ENCODE measurements at places on chromosomes 1 and 21.

DNA sequence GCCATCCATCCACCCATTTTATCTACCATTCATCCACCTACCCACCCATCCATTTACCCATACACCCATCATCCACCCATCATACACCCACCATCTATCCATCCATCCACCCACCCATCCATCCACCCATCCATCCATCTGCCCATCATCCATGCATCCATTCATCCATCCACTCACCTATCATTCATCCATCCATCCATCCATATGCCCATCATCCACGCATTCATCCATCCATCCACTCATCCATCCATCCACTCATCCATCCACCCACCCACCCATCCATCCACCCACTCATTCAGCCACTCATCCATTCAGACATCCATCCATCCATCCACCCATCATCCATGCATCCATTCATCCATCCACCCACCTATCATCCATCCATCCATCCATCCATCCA is 31.9 kb upstream of the UTS2 start:
- no peak for DNase-seq

DNA sequence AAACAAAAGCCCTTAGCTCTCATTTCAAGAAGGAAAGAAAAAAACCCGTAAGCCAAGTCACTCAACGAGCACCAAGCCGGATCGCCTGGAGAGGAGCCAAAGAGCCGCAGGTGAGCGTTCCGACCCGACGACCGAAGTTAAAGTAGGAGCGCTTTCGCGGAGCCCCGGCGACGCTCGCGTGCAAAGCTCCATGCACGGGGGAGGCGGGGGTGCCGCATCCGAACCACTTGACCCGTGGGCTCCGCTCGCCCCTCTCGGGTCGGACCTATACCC is 382 bp downstream of the GPBP1L1 start:
- peak; percentile 61 for DNase-seq

GRCh38 chr21:45460611-45461368 is 55.8 kb downstream of the COL18A1 start:
- DNase-seq: no peak

GRCh38 chr1:1125945-1126344 is 10.1 kb upstream of the C1orf159 start:
- no peak for DNase-seq

DNA sequence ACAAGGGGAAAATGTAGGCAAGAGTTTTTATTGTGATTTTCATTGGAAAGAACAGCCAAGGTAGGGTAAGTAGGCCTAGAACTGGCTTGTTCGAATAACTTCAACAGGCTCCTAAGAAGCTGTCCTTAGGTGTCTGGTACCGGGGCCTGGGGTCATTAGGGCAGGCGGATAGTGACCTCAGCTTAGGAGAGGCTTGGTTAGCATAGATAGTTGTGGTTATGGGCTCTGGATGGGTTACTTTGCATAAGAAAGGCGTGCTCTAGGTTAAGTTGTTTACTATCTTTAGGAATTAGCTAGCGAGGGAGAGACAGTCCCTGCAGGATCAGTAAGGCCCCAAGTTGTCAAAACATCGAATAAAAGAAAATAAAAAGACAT is 20.7 kb upstream of the HPCAL4 start:
- DNase-seq: no peak

- DNase-seq: peak; percentile 61
Measured at GRCh38 chr1:84724128-84724860, 34.0 kb upstream of the SSX2IP start.

DNA sequence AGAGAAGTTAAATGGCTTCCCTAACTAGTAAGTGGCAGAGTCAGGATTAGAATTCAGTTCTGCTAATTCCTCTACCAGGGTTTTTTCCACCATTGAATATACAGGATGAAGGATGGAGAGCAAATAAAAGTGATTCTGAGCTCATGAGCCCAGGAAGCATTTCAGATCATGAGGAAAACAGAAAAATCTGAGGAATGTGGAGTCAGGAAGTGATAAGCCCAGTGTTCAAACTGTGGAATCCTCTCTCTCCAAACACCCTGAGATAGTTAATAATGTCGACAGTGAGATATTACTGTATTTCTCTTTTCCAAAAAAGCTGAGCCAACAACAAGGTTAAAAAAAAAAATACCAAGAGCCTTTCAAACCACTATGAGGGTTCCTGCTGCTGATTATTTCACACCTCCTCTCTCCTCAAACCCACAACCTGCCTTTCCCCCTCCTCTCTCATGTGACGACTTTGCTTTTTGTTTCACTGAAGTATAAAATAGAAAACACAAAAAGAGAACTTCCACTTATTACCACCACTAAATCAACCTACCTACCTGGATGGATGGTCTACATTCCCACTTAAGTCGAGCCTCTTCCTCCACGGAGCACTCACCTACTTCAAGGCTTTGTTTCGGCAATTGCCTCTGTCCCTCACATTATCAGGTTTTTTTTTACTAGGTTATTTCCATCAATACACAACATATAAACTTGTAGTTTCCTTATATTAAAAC is 8.9 kb downstream of the SLAMF1 start:
- peak; percentile 82 for DNase-seq

GRCh38 chr1:191851799-191852595 is 306.3 kb upstream of the RGS18 start:
- no peak for DNase-seq

DNA sequence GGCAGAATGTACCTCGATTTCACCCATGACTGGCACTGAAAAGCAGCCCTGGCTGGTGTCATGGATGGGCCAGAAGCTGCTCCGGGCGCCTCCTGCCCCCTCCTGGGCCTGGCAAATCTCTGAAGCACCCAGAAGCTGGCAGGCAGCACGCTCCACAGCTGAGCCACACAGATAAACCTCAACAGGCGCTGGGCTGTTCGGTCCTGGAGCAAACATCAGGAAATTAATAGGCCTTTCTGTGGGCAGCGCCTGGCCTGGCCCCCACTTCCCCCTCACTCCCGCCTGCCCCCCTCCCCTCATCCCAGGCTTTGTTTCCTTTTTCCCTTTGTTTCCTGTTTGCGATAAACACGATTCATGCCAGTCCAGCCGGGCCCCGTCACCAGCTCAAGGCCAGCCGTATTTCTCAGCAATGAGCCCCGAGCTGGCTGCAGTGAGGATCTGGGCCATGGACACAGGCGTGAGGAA is 20.1 kb upstream of the DISP3 start:
- DNase-seq: no peak

DNA sequence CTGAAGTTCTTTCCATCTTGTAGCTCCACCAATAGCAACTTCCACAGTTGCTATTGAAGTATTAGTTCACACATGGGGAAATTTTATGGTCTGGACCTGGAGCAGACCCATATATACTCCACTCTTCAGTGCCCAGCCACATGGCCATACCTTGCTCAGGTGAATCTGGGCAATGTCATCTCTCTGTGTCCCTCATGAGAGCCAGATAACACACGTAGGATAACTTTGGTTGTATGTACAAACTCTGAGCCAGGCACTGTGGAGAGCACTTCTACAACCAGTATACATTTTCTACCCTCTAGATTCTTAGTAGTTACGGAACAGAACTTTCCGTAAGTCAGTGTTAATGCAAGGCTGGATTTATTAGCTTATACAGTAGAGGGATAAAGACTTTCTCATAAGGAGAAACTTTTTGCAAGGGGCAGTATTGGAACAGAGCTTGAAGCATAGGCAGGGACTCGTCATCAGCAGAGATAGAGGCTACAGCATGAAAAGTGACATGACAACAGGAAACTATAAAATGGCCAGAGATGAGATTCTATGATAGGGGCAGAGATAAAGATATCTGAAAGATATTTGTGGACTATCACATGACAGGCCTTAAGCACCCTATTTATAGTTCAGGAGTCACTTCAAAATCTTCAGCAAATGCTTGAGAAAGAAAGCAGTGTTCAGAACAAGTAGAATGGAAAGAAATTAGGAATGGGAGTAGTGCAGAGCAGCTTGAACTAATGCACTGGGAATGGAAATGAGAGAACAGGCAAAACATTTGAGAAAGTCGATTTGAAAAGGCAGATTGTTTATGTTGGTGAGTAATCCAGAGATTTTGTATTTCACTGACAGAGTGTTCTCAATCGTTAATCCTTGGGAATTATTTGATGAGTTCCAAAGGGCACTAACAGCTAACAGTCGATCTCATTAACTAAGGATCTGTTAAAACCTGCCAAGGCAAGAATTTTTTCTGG is 481.8 kb downstream of the USP25 start:
- no peak for DNase-seq

DNA sequence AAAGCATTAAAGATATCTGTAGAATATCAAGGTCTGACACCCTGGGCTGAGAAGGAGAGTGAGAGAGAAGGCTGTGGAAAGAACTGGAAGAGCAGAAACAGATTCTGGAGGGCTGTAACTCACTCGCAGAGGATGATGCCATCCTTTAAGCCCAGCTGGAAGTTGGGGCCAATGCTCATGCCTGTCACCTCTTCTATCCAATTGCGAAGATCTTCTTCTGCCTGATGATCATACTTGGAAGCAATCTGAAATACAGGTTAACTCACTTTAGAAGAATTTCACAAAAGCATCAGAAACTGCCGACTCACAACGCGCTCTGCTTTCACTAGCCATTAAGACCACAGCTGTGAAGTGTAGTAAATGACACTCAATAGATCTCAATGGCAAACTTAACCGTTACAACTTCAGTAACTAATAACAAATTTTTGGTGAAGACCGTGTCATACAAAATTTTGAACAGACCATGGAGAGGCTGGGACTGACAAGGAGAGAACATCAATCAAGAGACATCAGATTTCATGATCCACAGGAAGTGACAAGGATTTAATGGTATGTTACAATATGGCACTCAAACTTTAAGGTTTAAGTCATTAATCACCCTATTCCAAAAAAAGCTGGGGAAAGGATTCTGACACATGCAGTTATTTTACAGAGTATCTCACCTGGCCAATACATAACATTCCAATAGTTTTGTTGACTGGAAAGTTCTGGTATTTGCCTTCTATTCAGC is 23.5 kb downstream of the CNN3 start:
- no peak for DNase-seq

GRCh38 chr1:12344596-12345349 is 114.9 kb downstream of the VPS13D start:
- DNase-seq: peak; percentile 8

GRCh38 chr1:217135569-217135915 is 412.3 kb upstream of the ESRRG start:
- DNase-seq: no peak

- DNase-seq: no peak
Measured at GRCh38 chr21:28608646-28609045, 384.0 kb downstream of the LTN1 start.

DNA sequence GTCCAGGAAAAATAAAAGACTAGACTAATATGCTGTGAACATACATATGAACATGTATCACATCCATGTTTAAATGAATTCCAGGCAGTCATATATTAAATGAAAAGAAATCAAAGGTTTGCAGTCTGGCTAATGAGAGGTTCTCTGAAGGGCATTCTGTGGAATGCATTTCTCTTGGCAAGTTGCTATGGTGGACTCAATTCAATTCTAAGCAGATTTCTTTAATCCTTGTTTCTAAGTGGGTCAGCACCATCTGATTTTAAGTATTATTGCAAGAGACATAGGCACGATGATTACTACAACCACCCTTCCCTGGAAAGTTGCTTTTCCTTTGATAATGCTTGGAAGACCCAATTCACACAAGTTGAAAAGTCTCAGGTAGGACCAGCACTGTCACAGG is 23.9 kb upstream of the ABCA4 start:
- DNase-seq: no peak

- no peak for DNase-seq
Measured at GRCh38 chr21:35028451-35028978, 20.6 kb downstream of the RUNX1 start.

DNA sequence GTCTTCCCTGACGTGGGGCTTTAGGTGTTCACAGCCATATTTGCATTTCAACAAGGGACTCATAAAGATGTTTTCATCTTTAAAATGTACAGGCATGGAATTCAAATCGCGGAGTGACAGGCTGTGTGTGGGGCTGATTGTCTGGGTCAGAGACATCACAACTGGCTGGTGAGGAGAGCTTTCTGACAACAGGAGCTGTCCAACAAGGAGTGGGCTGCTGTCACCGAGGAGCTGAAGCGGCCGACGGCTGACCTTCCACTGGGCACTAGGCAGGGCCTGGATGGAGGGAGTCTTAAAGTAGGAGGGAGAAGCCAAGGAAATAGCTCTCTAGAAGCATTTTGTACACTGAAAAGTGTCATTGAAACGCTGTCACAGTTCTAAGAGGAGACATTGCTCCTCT is 30.5 kb upstream of the SCMH1 start:
- DNase-seq: no peak

GRCh38 chr1:226887006-226887405 is 16.6 kb downstream of the PSEN2 start:
- no peak for DNase-seq

DNA sequence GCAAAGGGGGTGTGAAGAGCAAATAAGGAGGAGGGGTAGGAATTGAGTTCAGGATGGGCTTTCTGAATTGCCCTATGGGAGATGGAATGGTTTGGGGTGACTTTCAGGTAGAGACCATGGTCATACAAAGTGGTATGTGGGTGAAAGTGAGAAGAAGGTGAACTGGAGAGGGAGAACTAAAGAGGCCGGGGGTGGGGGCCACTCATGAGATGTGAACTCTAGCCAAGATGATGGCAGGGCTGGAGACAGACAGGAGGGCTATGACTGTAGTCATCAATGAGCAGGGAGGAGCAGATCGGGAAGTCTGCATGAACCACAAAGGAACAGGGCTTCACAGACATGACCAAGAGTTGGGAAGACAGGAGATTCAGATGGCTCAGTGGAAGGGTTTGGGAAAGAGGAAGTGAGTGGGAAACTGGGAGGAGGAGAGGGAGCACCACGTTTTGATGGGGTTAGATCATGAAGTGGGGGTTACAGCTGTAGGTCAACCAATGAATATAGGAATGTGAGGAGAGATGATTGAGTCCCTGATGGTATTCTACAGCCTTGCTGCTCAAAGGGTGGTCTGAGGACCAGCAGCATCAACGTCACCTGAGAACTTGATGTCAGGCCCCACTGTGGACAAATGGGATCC is 20.7 kb upstream of the LRRC8D start:
- no peak for DNase-seq

DNA sequence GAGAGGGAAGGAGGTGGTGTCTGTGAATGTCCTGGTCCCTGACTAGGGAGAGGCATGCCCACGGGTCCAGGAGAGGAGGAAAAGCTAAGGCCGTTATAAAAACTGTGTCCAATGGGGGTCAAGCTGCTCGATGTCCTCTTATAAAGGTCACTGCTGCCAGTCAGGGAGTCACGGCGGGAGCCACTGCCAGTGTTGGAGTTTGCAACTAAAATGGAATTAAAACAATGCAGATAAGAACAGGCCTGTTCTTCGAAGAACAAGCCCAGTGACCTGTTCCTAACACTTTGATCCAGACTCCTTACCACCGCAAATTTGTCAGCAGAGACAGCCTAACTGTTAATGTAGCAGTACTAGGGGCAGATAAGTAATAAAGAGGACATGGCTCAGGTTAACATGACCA is 56.1 kb upstream of the SDC3 start:
- no peak for DNase-seq

GRCh38 chr1:54315099-54315498 is 91.1 kb downstream of the SSBP3 start:
- no peak for DNase-seq
